Stimulated activated CD8-positive, alpha-beta memory T cell treated with anti-CD3 and anti-CD28 coated beads, Interleukin-4, amount 100 ng/mL, for 1 hour (primary cell): ENCODE measurements at places on chromosomes 13 and 19.

GRCh38 chr19:15540435-15540834 is 32.1 kb downstream of the CYP4F22 start:
- no peak for DNase-seq

GRCh38 chr19:4089400-4089908 is 22.8 kb upstream of the ZBTB7A start:
- DNase-seq, result no peak

GRCh38 chr13:69461397-69461796 is 646.2 kb upstream of the ATXN8OS start:
- DNase-seq, result no peak

DNA sequence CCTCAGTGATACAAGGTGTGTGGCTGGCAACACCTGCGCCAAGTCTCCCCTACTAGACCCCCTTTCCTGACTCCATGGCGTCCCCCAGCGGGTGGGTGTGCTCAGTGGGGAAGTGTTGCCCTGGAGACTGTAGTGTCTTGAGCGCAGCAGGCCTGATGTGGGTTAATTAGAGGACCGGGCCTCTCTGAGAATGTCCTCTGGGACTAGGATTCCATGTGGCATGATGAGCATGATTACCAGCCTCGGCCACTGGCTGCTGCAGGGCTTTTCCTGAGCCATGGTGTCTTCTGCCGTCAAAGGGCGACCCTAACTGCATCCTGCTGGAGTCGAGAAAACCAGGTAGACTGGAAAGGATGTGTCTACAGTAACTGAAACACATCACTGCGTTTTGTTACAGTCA is 28.1 kb downstream of the MICOS13 start:
- DNase-seq, result no peak

DNA sequence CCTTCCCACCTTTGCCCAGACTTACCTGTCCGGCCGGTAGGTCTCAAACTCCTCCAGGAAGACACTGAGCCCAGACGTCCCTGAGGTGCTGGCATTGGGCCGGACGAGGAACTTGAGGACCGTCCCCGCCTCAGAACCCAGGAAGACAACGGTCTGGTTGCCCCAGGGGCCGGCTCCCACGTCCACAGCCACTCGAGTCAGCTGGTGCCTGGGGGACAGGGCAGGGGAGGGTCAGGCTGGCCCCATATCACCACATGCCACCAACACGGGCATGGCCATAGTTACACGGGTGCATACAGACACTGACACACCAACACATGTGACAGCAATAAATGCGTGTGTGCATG is 8.4 kb upstream of the LRG1 start:
- DNase-seq, result no peak

- DNase-seq, result no peak
Observed at GRCh38 chr13:51370116-51370515, 30.6 kb downstream of the SERPINE3 start.

- DNase-seq, result no peak
Observed at GRCh38 chr19:52694921-52695320, 39.9 kb downstream of the ZNF611 start.

DNA sequence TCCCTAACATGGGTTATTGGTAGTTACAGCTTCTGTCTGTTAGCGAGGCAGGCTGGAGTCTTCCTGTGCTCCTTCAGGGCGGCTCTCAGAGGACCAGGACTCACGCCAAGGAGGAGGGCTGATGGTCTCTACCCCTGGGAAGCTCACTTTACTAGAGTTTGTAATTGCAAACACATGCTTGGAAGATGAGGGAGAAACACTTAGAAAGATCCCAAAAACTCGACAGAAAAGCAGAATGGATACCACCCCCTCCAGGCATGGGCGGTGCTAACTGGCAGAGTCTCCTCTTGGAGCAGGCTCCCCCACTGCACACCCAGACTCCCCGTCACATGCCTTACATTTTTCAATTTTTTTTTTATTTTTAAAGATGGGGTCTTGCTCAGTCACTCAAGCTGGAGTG is 62.0 kb downstream of the PARP4 start:
- no peak for DNase-seq

DNA sequence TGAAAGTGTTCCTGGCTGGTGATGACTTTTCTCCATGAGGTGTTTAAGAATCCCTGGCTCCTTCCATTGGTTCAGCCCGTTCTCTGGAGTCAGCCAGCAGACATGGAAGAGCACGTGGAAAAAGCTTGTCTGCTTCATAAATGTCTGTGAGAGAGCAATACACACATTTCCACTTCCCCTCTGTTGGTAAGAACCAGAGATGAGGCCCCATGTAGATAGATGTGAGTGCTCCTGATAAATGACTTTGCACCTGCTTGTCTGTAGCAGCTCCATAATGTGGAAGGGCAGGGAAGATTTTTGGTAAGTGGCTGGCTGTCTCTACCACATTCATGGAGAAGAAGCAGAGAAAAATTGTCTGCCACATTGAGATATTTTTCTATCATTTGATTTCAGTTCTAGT is 325.8 kb downstream of the LMO7 start:
- no peak for DNase-seq

DNA sequence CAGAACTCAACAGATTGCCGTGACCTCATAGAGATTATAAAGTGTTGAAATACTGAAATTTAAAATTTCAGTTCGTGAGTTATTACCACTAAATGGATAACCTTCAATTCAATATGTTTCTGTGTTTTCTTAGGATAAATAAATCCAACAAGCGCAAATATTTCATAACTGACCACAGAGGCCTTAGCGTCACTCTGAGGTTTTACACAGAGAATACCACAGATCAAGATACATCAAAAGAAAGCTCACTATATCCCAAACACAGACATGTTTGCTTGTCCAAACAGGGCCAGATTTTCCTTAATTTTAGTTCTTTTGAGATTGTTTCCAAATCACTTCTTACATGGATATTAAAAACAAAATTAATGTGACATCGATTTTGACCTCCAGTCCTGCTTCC is 235.8 kb downstream of the EFNB2 start:
- no peak for DNase-seq

- no peak for DNase-seq
Observed at GRCh38 chr13:98143601-98144026, 720 bp downstream of the FARP1 start.

- no peak for DNase-seq
Observed at GRCh38 chr19:19427944-19428343, 22.5 kb downstream of the GATAD2A start.

DNA sequence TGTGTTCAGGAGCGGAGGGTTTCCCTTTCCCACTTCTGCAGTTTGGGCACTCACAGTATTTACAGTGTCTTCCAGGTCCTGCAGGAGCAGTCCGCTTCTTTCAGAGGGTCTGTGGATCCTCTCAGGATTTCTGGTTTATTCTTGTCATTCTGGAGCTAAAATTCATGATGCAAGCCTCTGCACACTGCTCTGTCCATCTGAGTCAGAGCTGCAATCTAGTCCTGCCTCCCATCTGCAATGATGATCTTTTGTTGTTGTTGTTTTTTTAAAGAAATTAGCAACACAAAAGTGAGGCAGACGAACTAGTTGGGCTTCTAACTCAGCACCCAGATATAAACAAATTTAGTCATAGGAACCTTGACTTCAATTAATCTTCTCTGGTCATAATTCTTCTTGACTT is 86.5 kb downstream of the DLEU7 start:
- no peak for DNase-seq

GRCh38 chr19:46365561-46365960 is 18.7 kb downstream of the PPP5C start:
- no peak for DNase-seq

- DNase-seq, result no peak
Observed at GRCh38 chr19:56842412-56842811, 1.9 kb upstream of the PEG3 start.

DNA sequence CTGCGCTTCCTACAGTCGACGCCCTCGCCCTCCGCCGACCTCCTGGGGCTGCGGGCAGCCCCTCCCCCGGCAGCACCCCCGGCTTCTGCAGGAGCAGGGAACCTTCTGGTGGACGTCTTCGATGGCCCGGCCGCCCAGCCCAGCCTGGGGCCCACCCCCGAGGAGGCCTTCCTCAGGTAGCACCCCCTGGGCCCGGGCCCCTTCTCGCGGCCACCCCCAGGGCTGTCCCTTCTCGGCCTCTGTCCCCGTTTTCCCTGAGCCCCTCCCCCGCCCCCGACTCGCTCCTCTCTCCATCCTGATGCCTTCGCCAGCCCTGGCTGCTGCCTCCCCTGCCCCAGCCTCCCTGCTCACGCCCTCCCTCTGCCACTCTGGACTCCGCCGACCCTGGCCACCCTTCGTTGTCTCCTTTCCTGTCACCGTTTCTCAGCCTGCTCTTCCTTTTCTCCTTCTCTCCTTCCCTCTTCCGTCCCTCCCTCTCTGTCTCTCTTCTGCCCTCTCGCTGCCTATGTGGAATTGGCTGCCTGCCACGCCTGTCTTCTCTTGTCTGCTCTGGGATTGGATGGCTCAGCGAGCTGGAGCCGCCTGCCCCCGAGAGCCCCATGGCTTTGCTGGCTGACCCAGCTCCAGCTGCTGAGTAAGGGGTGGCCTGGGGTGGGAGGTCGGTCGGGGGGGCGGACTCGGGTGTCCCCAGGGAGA is 11.0 kb downstream of the FUZ start:
- DNase-seq, result no peak

DNA sequence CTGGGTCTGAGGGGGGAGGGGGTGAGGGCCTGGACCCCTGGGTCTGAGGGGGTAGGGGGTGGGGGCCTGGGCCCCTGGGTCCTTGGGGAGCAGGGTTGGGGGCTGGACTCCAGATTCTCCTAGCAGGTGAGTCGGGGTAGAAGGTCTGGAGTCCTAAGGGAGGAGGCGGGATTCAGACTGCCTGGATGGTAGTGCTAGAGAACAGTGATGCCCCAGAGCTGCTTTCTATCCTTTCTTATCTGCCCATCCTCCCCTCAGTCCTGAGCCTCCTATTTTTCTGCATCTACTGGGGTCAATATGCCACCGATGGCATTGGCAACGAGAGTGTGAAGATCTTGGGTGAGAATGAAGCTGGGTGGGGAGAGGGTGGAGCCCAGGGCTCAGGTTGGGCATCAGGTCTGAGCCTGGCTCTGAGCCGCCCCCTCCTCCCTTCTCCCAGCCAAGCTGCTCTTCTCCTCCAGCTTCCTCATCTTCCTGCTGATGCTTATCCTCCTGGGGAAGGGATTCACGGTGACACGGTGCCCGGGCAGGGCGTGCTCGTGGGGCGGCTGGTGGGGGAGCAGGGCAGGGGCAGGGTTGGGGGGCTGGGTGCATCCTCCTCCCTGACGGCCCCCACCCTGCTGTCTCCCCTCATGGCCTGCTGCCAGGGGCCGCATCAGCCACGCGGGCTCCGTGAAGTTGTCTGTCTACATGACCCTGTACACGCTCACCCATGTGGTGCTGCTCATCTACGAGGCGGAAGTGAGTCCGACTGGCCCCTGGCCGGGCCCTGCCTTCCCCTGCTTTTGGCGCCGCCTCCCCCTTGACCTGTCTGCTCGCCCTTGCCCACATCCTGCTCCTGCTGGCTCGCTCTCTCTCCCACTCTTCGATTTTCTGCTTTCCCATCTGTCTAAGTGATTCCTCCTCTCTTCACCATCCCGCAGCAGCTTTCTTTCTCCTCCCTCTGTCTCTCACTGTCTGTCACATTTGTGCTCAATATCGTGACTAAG is 3.4 kb downstream of the TMEM145 start:
- DNase-seq, result no peak
